Stimulated activated CD4-positive, alpha-beta T cell treated with anti-CD3 and anti-CD28 coated beads, Interleukin-1b, Interleukin-23, amount 100 ng/mL, for 48 hours (primary cell): ENCODE measurements at places on chromosomes 2 and 18.

DNA sequence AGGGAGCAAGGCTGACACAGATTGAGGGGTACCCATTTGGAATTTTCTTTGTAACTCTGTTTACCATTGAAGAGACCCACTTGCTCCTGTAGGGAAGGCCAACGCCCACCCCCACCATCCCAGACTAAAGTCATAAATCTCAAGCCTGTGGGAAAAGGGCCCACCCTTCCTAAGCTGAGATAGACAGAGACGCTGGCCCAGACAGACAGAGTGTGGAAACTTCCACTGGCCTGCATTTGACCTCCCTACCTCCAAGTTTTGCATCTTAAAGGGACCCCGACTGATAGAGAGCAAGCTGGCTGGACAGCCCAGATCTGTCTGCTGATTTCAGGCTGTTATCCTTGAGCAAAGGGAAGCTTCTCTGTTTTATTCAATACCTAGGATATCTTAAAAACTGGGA, 48.2 kb upstream of the SLC14A2 start:
- no peak for DNase-seq

GRCh38 chr18:75130591-75131328, 78.2 kb downstream of the PTGR3 start:
- no peak for DNase-seq

DNA sequence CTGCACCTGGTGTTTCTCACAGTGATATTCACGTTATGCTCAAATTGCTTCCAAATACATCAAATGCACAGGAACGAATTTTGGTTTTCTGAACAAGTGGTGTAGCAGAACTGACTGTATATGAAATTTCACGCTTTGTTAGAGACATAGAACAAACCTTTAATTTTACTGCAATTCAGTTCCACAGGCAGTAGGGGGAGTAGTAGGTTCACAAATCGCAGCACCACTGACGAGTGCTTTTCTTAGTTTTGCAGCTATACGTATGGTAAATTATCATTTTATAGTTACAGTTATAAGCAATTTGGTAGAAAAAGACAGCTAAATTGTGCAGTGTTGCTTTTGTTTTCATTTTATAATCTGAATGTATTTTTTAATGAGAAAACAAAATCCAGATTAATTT, 113.3 kb downstream of the KIAA1328 start:
- DNase-seq: no peak

DNA sequence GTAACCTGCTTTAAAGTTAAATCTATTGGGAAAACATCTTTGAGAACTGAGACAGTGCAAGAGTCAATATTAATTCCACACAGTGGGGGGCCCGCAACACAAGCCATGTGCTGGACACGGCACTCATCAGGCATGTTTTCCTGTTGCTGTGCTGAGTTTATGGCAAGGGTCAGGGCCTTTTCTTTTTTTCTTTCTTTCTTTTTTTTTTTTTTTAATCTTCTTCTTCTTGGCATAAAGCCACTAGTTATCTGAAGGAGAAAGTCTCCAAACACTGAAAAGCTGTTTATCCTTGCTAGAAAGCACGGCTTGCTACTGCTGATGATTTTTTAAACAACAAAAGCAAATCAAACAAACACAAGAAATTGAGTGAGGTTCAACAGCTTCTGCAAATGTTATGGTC, 252.1 kb downstream of the ZNF521 start:
- no peak for DNase-seq

GRCh38 chr2:197138506-197138905, 172.1 kb downstream of the ANKRD44 start:
- DNase-seq: no peak

GRCh38 chr2:199197448-199197847, 260.3 kb downstream of the SATB2 start:
- no peak for DNase-seq

DNA sequence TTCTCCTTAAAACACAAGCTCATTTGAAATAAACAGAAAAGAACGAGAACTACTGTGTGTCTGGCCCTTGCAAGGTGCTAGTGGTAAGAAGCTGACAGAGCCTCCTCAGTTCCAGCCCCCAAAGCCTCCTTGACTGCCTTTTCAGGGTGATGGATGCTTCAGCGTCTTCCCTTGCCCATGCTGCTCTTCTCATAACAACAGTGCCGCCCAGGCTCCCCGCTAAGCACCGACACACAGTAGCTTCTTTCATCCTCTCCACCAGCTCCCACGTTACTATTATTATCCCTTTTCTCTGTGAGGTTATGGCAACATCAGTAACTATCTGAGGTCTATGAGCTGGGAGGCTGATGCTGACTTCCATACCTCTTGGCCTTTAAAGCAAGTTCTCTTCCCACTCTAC, 418.6 kb downstream of the TSN start:
- no peak for DNase-seq

DNA sequence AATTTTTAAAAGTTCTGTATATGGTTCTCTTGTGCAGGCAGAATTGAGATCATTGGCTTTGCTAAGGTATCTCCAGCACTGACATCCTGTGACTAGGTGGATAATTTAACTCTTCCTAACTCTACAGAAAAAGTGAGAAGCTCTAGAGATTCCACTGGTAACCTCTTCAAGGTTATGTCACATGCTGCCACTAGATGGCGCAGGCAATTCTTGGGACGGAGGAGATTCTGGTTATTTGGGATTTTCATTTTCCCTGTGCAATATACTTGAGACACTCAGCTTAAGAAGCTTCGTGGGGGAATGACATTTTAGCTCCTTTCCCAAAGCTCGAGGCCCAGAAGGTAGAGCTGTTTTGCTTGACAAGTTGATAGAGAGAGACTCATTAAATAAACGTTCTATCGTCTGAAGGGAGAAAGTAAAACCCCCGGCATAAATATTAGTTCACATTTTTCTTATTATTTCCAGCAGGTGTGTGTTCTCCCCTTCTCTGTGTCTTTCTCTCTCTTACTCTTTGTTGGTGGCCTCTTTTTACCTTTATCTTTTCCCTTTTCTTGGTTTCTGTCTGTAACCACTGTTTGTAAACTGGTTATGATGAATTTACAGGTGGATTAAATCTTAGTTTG, 26.6 kb upstream of the LANCL1 start:
- peak; percentile 3 for DNase-seq

DNA sequence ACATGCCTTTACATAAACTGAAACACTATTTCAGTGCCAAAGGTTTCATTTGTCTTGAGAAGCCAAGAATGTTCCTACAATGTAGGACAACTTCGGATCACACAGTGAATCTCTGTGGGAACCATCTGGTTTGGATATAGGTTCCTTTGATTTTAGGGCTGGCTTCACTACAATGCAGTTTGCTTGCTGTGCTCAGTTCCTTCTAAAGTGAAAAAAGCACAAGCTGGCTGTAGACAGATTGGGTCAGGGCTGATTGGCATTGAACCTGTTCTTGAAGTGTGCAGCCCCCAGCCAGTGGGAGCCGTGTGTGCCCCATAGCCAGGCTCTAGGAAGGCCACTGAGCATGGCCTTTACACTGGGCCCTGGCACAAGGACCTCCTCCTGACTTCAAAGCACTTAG, 167.9 kb upstream of the HNRNPA3 start:
- DNase-seq: no peak

GRCh38 chr2:24618144-24618543, 127.1 kb downstream of the NCOA1 start:
- no peak for DNase-seq

- DNase-seq: no peak
These were observed 2.4 kb upstream of the MALT1 start for GRCh38 chr18:58668897-58669296.

DNA sequence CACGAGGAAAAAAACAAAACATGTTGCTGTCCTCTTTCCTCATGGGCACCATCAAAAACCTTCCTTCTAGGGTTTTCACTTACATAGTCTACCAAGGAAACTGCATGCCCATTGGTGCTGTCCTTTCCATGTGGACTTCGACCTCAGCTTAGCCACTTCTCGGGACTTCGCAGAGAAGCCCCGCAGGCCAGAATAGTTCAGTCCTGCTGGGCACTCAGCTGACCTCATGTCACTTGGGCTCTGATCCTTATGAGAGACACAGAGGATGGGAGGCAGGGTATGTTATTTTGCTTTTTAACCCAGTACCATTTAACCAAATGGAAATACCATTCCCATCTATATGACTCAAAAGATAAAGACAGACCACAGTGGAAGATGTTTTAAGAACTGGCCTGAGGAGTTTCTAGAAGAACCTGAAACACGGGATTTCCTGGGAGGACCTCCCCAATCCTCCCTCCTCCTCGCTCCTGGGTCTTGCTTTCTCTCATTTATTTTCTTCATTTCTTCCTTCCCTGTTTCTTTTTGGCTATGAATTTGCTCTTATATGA, 28.4 kb downstream of the AAK1 start:
- no peak for DNase-seq

DNA sequence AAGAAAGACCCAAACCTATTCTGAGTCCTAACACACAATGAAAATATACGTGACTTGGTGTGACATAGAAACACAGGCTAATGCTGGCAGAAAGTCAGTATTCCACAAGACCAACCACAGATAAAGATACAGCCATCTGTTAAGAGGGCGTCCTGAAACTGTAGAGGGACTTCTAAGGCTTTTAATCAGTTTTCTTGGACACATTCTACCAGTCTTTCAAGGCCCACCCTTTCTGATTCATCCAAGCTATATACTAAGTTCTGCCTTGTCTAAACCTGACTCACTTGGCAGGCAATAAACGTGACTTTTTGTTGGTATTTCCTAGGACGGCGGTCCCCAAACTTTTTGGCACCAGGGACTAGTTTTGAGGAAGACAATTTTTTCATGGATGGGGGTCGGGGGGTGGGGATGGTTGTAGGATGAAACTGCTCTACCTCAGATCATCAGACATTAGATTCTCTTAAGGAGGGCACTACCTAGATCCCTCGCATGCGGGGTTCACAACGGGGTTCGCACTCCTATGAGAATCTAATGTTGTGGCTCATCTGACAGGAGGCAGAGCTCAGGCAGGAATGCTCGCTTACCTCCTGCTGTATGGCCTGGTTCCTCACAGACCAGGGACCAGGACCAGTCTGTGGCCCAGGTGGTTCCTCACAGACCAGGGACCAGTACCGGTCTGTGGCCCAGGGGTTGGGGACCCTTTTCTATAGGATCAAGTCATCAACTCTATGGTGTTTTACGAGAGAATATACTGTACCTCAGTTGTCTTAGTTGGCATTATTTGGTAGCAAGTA, 61.4 kb downstream of the SP3 start:
- DNase-seq: no peak

DNA sequence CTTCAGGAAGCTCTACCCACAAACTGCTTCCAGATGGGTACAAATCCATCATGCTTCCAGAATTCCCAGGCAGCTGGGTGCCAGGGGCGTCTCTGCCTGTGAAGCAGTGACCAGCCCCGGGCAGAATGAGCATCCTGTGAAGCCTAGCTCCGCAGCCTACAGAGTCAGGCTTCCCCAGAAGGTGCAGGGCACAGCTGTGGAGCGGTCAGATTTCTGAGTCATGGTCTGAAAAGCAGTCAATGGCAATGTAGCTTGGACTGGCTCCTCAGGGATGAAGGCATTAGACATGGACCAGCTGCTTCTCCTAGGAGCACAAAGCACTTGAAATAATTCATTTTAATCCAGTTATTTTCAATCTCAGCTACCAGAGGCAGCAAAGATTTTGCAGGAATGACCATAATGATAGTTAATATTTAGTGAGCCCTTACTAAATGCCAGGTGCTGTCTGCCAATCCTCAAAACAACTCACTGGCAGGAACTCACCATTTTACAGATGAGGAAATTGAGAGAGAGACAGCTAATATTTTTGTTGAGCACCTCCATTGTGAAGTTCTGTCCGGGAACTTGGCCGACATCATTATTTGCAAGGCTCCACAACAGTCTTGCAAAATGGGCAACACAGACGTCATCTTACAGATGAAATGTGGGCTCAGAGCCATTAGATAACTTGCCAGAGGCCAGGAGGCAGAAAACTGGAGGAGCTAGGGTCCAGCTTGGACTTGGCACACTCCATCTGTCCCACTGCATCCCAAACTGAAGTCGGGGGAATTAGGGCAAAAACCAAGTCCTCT, 31.7 kb downstream of the ACMSD start:
- DNase-seq: no peak

GRCh38 chr18:69400253-69400975, at the start of gene DOK6:
DOK6 (plus strand) TSS chr18:69400888.
- no peak for DNase-seq

DNA sequence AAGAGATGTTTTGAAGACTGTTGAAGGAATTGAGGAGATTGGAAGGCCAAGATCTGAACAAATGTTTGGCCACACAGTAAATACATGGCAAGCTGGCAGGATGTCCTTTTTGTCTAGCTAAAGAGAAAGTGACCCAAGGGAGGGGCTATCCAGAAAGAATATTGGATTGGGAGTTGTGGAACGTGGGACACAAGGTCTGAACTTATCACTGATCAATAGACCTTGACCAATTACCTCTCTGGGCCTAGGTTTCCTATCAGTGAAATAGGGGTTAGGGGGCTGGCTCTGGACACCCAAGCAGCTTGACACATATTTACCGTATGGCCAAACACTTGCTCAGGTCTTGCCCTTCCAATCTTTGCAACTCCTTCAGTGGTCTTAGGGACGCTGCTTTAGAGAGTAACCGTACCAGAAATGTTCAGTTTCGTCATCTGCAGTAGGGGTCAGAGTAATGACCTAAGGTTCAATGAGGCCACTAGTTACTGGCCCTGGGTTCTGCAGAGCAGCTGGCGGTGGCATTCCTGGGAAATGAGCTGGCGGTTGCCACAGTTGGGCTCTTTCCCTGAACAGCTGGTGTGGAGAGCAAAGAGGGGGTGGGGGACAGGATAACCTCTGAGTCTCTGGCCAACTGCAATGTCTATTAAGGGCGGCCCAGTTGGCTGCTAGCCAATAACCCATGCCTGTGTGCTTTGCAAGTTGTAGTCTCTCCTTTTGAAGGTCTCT, 70.1 kb upstream of the STPG4 start:
- DNase-seq: no peak

DNA sequence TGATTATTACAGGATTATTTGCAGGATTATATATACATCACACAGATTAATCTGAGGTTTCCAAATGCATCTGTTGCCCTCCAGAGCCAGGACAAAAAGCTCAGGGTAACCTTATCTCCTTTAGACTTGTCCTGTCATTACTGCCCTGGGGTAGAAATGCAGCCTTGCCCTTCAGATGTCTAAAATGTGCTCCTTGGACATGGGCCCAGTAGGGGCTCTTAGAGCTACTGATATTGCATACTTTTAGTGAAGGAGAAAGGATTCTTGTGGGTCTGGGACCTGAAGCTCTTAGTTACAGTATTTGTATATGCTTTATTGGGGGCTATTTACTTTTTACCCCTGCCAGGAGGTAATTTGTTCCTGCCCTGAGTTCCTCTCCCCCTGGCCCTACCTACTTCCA, 56.1 kb downstream of the PRKRA start:
- DNase-seq: no peak

GRCh38 chr18:6763524-6763923, 34.0 kb downstream of the ARHGAP28 start:
- no peak for DNase-seq

DNA sequence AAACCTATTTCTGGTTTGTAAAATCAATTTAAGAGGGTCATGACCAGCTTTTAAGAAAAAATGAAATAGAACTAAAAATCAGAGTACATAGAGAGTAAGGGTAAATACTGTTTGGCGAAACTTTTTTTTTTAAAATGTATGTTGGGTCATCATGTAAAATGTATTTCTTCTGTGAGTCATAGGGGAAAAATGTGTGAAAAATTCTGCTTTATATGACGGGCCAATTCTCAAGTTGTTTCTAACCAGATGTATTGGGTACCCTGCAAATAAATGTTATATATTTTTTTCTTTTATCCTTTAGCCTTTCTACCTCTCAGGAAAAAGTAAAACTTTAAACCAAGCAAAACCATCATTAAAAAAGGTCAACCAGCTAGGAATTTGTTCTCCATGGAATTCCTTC, 13.9 kb downstream of the AFTPH start:
- DNase-seq: no peak

GRCh38 chr2:6384341-6384740, 481.4 kb downstream of the CMPK2 start:
- DNase-seq: no peak

- no peak for DNase-seq
These were observed 634 bp downstream of the MTIF2 start for GRCh38 chr2:55268288-55268906.
